Activated T-helper 1 cell treated with Interleukin-2 at 50 U/mL for 16 hours (primary cell): ENCODE measurements at places on chromosomes 5 and 9.

DNA sequence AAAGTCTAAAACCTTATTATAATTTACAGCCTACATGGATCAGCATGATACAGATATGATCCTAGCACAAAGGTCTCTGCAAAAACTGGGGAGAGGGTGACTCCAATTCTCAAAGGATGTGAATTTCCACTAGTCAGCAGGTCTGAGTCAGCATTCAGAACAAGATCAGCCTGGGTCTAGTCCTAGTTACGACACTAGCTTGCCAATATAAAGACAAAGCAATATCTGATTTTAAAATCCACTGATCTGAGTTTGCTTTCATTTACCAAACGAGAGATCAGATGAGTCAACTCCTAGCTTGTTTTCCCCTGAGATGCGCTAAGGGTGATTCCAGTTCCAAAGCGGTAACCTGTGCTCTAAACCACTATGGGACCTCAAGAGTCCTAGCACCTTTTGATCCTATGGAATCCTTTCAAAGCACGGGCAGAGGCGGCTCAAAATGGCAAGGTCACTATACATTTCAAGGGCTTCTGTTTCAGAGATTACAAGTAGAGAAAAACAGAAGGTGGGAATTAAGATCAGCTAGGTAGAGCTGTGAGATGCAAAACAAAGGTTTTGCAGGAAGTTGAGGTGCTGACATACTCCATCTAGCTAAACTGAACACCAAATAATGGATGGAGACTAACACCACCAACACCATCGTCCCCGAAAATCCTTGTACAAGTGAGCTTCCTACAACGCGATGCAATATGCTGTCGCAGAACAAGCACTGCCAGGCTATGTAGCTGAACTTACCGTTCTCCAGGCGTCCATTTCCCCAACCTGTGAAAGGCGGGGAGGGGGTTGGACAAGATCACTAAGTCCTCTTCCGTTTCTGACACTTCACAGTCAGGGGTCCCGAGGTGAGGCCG, 906 bp downstream of the SLC25A51 start:
- no peak for DNase-seq

DNA sequence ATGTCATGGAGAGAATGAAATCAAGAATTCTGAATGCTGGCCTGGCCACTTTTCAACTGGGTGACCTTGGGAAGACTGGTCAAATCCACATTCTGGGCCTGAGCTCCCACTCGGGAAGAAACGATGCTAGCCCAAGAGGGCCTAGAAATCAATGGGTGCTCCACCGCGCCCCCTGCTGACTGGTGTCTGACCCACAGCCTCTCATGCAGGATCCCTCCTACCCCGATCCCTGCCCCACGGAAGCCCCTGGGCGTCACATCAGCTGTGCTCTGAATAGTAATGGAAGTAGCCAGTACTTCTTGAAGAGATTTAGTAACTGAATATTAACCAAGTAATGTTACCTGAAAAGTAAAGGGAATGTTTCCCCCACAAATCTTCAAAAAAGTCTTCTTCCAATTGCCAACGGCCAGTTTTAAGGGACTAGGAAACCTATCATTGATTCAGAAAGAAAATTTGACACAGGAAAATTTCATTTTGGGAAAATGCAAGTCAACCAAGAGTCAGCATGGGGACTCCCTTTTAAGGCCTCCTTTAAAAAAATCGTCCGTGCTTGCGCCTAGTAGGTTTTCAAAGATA, 43.9 kb downstream of the CRB2 start:
- DNase-seq = no peak

GRCh38 chr5:140336388-140336787, 10.0 kb downstream of the HBEGF start:
- no peak for DNase-seq

GRCh38 chr5:144582066-144582465, 411.4 kb downstream of the KCTD16 start:
- no peak for DNase-seq

GRCh38 chr5:62328772-62329491, 22.9 kb downstream of the KIF2A start:
- DNase-seq = no peak

GRCh38 chr9:131405428-131405827, 11.5 kb downstream of the PRRC2B start:
- no peak for DNase-seq

DNA sequence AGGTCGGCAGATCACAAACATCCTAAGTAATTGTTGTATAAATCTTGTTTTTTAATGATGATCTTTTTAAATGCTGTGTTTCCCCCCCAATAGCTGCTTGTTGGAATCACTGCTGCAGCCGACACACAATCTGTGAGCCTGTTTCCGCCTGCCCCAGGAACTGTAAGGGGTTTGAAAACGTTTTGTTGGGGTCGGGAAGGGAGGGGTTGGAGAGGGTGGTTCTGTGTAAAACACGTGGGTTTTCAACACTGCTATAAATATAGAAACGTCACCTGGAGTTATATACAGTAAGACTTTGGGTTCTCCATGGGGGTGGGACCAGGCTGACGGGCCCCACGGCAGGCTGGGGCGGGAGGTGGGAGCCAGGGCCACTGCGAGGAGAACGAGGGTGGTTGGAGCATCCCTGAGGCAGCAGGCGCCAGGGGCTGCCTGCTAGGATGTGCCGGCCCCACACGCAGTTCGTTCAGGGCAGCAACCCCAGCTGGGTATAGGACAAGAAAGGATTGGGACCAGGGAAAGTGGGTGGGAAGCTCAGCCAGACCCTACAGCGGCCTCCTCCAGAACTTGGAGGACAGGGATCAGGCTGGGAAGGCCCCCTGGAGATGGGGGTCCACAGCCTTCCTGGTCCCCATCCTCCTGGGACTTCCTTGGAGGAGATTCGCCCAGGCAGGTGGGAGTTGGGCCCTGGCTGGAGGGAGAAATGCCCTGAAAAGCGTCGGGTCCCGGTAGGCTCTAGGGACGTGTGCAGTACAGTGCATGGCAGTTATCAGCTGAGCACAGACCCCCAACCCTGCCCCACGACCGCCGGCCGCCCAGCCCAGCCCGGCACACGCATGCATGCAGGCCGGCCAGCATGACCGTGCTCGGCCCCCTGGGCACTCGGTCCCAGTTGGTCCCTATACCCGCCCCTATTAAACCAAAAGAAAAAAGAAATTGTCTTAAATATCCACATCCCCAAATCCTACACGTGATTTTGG, 9.7 kb downstream of the RNF44 start:
- DNase-seq = no peak

GRCh38 chr9:115665519-115665918, 488.1 kb upstream of the PAPPA start:
- DNase-seq = no peak

GRCh38 chr9:19122490-19123042, 4.7 kb downstream of the PLIN2 start:
- no peak for DNase-seq

DNA sequence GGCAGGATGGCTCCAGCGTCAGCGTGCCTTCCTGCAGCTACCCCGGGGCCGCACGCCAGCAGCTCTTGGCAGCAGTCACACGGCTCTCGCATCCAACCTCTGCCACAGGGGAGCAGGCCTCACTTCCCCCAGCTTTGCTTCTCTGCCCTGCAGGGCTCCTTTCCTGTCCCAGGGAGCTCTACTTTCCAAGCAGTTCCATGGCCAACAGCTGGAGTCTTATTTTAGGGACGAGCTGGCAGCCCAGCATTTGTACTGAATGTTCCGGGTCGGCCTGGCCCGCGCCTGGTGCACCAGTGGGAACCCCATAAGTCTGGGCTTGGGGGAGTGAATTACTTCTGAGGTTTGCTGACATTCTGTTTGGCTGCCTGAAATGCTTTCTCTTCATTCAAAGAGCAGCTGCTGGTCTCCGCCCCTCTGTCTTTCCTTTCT, 34.6 kb downstream of the GADD45G start:
- DNase-seq = no peak

DNA sequence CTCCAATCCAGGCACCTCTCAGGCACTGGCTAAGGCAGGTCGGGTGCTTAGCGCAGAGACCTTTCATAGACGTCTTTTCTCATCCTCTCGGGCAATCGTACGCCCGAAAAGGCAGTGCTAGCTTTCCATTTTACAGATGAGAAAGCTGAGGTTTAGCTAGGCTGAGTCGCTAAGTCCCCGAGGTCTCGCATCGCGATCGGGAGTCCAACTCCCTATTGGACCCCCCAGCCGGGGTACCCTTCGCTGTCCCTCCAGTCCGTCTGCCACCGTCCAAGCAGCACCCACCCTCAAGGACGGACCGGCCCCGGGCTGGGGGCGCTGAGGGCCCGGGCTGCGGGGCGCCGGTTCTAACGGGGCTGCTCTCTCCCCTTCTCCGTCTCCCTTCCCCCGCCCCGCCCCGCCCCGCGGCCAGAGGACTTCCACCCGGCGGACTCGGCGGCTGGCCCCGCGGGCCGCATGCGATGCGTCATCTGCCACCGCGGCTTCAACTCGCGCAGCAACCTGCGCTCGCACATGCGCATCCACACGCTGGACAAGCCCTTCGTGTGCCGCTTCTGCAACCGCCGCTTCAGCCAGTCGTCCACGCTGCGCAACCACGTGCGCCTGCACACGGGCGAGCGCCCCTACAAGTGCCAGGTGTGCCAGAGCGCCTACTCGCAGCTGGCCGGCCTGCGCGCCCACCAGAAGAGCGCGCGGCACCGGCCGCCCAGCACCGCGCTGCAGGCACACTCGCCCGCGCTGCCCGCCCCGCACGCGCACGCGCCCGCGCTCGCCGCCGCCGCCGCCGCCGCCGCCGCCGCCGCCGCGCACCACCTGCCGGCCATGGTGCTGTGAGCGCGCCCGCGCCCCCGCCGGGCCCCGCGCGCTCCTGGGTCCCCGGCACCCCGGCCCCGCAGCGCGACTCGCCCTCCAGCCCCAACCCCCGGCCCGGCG, 12.5 kb upstream of the EXOSC2 start:
- DNase-seq = peak; percentile 29

DNA sequence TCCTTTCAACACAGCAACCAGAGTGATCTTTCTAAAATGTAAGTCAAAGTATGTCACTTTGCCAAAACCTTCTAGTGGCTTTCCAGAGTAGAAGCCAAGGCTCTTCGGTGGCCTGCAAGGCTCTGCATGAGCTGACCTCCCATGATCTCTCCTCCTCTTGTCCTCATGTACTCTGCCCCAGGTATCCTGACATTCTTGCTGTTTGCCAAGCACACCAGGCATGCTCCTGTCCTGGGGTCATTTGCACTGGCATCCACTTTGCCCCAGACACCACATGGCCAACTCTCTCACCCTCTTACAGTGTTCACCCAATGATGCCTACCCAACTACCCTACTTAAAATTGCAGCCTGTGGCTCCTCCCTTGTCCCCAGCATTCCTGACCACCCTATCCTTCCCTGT, 86.3 kb downstream of the ZNF618 start:
- no peak for DNase-seq

GRCh38 chr9:130936285-130937117, 2.5 kb downstream of the FIBCD1 start:
- no peak for DNase-seq

DNA sequence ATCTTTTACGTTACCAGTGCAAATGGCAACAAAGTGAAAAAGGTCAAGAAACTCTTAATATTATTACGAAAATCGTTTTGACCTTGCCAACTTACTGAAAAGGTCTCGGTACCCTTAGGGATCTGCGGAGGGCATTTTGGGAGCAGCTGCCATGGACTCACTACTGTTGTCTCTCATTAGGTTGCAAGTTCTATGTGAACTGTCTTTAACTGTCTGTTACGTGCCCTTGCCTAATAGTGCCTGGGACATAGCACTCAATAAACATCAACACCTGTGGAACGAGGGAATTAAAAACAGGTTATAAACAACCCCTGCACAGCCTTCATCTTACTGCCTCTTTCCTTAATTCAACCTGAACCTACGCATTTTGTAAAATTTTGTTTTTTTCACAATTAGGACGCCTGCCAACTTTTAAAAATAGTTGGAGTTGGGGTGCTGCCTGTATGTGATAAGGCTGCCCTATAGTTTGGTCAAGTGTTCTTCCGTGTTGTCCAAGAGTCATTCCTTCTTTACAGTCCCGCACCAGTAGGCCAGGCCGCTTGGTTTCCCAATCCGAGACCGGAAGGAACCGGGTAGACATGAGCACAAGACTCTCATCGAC, 527 bp upstream of the SREK1 start:
- no peak for DNase-seq

DNA sequence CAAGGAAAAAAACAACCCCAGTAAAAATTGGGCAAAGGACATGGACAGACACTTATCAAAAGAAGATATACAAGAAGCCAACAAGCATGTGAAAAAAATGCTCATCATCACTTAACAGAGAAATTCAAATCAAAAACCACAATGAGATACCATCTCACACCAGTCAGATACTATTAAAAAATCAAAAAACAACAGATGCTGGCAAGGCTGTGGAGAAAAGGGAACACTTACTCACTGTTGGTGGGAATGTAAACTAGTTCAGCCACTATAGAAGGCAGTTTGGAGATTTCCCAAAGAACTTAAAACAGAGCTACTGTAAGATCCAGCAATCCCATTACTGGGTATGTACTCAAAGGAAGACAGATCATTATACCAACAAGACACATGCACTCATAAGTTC, 157.4 kb downstream of the EDIL3 start:
- DNase-seq = no peak

GRCh38 chr9:127905788-127906191, 6.4 kb upstream of the ST6GALNAC6 start:
- DNase-seq = peak; percentile 58

DNA sequence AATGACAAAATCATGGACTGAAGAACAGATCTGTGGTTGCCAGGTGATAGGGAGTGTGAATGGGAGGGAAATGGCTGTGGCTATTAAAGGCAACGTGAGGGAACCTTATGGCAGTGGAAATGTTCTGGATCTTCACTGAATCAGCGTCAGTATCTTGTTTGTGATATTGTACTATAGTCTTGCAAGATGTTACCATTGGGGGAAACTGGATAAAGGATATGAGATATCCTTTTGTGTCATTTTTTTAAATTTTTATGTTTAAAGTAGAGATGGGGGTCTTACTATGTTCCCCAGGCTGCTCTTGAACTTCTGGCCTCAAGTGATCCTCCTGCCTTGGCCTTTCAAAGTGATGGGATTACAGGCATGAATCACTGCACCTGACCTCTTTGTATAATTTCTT, 95.5 kb downstream of the RPS23 start:
- no peak for DNase-seq

DNA sequence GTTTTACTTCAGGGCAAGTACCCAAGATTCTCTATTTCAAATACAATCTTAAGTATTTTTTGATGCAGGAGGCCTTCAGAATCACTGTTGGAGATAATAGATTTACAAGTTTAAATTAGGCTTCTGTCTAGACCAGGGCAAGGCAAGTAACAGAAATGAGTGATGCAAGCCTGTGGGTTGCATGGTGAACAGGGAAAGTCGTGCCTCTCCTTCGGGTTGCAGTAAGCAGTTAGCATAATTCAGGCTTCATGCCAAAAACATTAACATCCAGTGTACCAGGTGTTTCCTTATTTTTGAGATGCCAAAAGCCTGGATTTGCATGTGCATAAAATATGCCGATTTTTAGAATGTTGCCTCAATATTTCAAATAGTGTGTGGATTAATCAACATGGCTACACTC, 369.0 kb downstream of the CAAP1 start:
- DNase-seq = no peak

- DNase-seq = no peak
Observed at GRCh38 chr5:95727764-95728191, 3.4 kb upstream of the RHOBTB3 start.
